ENCODE measurements at places on chromosomes 5 and 9.

- DNase-seq: no peak
These were observed 54.6 kb downstream of the FYB1 start for GRCh38 chr5:39164529-39165402.

DNA sequence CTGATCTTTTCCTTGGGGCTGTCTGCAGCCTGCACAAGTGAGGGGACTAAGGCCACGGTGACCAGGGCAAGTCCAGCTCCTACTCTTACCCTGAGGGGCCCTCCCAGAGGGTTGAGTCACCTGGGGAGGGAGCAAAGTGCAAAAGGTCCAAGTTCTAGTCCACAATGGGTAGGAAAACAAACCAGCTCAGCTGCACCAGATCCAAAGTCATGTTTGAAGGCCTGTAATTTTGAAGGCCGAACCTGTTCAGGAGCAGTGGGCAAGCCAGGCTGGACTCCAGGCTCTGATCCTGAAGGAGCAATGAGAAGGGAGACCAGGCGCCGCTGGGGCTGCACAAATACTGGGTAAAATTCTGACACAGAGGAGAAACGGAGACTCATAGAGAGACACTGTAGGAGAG is 15.8 kb upstream of the TCF7 start:
- no peak for DNase-seq

GRCh38 chr5:134140530-134141201 is 26.2 kb downstream of the TCF7 start:
- no peak for DNase-seq

- no peak for DNase-seq
These were observed 267.5 kb downstream of the EBF1 start for GRCh38 chr5:158832096-158832685.

Measured in activated CD8-positive, alpha-beta memory T cell treated with anti-CD3 and anti-CD28 coated beads for 48 hours (primary cell).